ENCODE measurements at places on chromosomes 4 and X. TPM values are rescaled to one million over a fixed set of nuclear protein-coding genes. Genes with fewer than 3 reads are reported as not detected.

The CXCL8 gene
- 4.0 TPM for total RNA-seq

The GAGE1 gene
- total RNA-seq, result not detected

The PALLD gene
- 47.6 TPM for total RNA-seq

The SSX3 gene
- not detected for total RNA-seq

The IL13RA2 gene
- 20.0 TPM for total RNA-seq

The SPARCL1 gene
- total RNA-seq, result not detected

The DCLK2 gene
- 11.8 TPM for total RNA-seq

The CXCL3 gene
- 0.39 TPM for total RNA-seq

The PABPC1L2A gene
- not detected for total RNA-seq

The MAGEA12 gene
- total RNA-seq, result not detected

The HSFX3 gene
- total RNA-seq, result not detected

The PASD1 gene
- not detected for total RNA-seq

The RHOH gene
- not detected for total RNA-seq

The GATA1 gene
- total RNA-seq, result not detected

The ANXA10 gene
- total RNA-seq, result not detected

The SPATA18 gene
- 26.6 TPM for total RNA-seq

The CDKL2 gene
- total RNA-seq, result 2.5 TPM

The PDGFC gene
- total RNA-seq, result 106 TPM

The GPAT3 gene
- total RNA-seq, result 0.26 TPM

Data from articular chondrocyte of knee joint (primary cell).